ENCODE measurements at places on chromosomes 12 and 14.

DNA sequence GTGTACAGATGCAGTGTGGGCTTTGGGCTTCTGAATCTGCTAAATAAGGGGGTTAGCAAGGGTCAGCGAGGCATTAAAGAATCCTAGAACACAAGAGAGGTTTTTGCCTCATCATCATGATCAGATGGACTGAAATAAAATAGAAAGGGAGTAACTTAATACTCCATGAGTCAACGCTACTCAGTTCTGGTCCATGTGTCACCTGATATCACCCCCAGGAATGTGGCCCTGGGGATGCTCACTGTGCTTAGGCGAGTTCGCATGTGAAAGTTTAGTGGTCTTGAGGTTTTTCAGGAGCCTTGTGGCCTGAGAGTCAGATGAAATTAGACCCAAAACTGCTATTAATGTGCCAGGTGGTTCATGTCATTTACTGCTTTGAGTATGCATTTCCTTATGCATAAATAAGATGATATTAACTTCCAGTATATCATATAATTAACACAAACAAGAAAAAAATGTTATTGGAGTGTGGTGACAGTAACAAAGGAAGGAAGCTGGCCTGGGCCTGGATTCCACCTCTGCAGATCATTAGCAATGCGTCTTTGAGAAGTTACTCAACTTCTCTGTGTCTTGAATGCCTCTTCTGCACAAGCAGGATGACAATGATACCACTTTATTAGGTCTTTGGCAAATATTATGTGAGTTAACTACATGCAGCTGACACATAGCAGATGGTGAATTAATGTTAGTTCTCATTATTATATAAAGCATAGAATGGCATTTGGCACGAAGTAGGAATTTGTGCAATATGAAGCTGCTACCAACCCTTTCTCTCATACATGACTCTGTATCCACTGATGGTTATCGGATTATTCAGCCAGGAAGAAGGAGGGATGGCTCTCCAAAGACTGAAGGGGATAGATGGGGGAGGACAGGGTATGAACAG lies 1272.6 kb downstream of the AACS start:
- no peak for DNase-seq

- DNase-seq: no peak
Observed at GRCh38 chr12:19763488-19763887, 324.2 kb downstream of the AEBP2 start.

DNA sequence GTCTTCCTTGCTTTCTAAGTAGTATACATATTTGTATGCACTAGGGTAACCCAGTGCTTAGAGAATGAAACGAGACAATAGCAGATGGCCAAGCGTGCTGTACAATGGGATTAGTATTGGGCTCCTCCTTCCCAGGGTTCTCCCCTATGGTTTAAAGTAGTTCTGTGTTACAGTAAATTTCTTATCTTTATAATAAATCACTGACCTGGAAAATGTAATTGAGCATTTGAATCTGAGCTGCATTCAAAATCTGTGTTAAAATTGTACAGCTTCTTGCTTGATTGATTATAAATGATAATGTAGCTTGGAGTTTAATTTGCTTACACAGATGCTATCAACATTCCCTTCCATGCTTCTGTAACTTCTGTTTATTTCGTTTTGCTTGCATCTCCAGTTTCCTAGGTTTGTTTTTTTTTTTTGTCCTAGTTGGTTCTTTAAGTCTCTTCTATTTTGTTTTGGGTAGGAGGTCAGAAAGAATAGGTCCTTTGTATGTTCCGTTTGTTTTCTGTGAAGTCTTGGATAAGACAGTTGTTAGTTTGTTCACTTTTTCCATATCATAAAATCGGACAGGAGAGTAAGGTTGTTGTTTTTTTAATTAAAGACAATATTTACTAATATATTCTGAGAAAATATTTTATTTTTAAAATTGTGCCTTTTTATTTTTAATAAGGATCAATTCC lies 171.2 kb downstream of the ERC1 start:
- DNase-seq: no peak

- no peak for DNase-seq
Observed at GRCh38 chr14:36866867-36867266, 205.2 kb downstream of the PAX9 start.

GRCh38 chr12:122499991-122500684 lies 594 bp downstream of the ZCCHC8 start:
- DNase-seq: peak; percentile 34

DNA sequence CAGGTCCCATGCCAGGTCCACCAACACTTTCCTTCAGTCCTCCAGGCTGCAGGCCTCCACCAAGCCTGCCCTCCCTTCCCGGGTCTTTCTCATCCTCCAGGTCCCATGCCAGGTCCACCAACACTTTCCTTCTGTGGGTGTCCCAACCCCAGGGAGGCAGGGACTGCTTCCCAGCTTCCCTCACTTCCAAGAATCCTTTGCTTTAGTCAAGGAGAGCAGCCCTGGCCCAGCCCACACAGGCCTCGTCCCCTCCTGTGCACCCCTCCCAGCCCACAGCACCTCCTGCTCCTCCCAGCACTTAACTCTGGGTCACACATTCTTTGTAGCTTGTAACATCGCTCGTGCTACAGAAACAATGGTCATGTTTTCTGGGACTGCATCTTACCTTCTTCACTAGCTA lies 72.9 kb downstream of the TESC start:
- no peak for DNase-seq

DNA sequence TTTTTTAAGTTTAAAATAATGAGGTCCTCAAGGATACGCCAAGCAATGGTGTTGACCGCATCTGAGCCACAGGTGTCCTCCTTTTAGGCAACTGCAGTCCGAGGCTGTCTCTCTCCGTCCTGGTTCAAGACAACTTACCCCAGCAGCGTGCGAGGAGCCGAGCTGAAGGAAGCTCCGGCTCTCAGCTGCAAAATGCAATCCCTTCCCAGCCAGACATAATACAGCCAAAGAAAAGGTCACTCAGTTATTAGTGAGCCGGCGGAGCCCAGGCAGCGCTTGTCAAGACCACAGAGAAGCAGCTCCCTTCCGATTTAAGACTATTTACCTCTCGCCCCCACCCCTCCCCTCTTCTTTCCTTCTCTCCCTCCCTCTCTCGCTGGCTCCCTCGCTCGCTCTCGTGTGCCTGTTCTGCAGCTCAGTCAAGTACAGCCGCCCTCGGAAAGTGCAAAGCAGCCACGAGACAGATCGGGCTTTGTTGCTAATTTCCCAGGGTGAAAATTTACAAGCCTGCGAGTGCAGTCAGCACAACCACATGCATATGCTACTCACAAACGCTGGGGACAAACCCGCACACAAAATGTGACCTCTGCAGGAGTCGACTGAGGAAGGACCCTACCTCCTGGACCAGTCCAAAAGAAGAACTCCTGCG lies 363 bp upstream of the LMO3 start:
- DNase-seq: no peak
